ENCODE measurements at places on chromosomes 2 and 18. TPM values are rescaled to one million over a fixed set of nuclear protein-coding genes. Genes with fewer than 3 reads are reported as not detected.

DNA sequence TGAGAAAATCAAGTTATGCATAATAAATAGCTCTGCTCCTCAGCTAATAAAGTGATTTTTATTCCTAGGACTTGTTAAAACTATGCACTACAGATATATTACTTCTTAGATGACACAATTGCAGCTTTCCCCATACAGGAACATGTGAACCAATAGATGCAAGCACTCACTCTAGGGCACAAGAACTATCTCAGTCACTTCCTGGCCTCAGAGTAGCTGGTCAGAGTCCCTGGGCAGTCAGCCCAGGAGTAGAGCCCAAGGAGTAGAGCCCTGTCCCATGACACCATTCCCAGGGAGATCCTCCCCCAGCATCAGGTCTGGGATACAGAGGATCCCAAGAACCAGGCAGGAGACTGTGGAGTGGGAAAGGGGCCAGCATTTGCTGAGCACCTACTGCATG, 2.7 kb downstream of the TNS1 start:
- no peak for DNase-seq

- DNase-seq: peak; percentile 17
Observed at GRCh38 chr2:128445523-128445900, 126.8 kb upstream of the HS6ST1 start.

DNA sequence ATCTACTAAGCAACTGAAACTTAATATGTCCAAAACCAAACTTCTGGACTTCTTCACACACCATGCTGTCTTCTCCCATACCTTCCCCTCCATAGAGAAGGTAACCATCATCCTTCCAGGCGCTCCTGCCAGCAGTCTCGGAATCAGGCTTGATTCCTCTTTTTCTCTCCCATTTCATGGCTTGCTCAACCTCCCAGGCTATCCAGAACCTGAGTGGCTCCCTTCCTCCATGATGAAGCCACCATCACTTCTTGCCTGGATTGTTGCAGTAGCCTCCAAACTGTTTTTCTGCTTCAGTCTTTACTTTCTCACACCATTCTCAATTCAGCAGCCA, 40.1 kb upstream of the NDUFV2 start:
- no peak for DNase-seq

- DNase-seq: peak; percentile 75
Observed at GRCh38 chr18:111306-112014, 46.9 kb upstream of the USP14 start.

DNA sequence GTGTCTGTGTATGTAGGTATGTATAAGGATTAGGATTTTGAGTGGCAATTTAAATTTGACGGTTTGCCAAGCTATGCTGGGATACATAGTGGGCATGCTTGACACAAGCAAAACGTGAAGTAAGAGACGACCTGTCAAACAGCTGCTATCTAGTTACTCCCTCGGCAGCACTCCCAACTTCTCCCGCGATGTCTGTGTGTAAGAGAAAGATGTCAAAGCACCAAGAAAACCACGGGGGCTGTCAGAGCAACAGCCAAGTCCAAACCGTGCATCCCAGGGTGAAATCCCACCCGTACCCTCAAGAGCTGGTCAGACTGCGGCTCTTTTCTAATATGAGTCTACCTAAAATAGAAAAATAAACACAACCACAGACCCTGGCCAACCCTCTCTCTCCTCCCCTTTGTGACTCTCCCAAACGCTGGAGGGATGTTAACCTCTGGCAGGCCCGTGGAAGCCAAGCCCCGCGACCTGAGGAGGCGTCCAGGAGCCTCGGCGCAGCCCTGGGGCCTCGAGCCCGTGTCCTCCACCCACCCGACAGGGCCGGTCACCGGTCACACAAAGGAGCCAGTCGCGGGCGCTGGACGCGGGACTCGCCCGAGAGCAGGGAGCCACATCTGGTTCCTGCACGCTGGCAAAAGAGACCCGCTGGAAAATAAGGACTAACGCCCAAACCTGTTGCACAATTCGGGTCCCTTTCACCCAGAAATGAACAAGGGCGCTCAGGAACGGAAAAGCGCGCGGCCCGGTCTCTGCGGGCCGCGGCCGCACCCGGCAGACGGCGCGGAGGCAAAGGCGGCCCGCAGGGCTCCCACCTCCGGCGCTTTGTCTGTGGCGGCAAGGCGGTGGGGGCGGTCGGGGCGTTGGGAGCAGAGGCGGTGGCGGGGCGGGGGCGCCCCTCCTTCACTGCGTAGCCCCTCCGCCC, 925 bp downstream of the SESTD1 start:
- peak; percentile 75 for DNase-seq

PFN4 gene
- total RNA-seq: not detected

REEP1 gene
- total RNA-seq: 20.4 TPM

NOSTRIN gene
- 69.6 TPM for total RNA-seq
